Activated effector memory CD4-positive, alpha-beta T cell treated with anti-CD3 and anti-CD28 coated beads, Interleukin-2, amount 50 U/mL, for 16 hours (primary cell): ENCODE measurements at places on chromosomes 11 and 22.

DNA sequence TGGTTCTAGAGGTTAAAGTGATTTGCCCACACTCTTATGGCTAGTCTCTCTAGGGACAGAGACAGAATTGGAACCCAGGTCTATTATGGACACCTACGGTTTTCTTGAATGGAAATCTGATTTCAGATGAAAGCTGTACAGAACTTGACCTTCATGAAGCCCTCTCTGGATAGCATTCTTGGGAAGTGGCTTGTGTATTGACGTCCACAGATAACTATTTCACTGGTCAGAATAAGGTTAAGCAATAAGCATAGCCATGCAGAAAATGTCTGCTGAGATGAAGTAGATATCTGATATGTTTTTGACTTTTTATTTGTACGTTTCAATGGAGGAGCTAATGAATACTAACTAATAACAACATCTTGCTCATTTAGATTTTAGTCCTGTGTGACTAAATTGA is 1.1 kb downstream of the TLCD5 start:
- DNase-seq: no peak

DNA sequence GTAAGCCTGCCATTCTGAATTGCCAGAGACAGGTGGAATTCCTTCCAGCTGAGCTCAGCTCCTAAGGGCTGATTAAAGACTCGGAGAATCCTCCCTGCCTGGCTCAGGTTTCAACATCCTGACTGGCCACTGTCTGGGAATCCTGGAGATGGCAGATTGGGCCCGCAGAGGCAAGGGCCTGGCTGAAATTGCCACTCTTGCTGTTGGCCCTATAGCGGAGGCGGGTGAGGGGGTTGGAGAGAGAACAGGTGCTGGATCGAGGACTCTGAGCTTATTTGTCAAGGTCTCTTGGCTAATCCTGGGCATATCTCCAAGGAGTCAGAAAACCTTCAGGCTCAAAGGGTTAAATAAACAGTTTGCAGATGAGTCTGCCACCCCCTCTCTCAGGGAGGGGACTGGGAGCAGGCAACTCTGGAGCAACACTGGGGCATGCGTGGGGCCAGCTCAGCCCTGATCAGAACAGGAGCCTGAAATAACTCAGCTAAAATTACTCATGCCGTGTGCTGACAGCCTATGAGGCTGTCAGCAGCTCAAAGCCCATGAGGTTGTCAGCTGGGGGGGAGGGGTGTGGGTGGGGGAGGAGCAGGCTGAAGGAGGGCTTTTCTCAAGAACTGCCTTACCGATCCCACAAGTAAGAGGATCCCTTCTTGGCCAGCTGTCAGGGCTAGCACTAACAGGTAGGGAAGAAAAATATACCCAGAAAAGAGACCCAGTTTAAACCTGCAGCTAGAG is 14.7 kb upstream of the MFRP start:
- no peak for DNase-seq

DNA sequence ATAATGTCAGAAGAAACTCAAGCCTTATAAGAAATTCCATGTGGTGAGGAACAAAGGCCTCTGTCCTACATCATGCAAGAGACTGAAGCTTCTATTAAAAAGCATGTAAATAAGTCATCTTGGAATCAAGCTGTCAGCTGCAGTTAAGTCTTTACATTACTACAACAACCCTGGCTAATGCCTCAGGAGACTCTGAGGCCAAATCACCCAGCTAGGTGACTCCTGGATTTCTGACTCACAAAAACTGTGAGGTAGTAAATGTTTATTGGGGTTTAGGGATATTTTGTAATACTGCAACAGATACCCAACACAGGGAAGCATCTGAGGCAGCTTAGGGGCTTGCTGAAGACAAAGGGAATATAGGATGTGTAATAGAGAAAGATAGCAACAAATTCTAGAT is 89.6 kb downstream of the C11orf87 start:
- DNase-seq: no peak

- DNase-seq: peak; percentile 67
These were observed at the start of gene BTG4 for GRCh38 chr11:111512296-111513239. TSS of gene BTG4 (minus strand) at chr11:111512386. CDS start at chr11:111498776, 13,610 bp downstream.

GRCh38 chr11:58919561-58919960 is 19.7 kb upstream of the GLYATL1 start:
- DNase-seq: no peak

- no peak for DNase-seq
These were observed 58.3 kb upstream of the TOP3B start for GRCh38 chr22:22040908-22041307.

DNA sequence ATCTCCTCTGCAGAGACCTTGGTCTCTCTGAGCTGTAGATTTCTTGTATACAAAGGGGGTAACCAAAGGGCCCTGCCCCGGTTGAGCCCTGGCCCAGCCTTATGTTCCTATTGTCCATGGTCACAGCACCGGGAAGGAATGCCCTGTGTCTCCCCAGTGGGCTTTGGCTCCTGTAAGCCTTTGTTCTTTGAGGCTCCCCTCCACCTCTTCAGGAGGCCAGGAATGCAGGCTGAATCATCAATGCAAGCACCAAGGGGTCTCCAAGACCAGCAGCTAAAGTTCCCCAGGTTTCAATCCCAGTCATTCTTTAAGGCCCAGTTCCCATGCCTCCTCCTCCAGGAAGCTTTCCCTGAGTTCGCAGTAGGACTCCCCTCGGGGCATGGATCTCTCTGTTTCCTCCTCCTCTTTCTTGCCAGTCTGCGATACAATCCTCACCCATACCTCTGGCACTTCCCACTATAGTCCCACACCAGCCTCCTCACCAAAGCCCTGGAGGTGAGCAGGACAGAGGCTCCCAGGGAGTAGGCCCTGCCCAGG is 29.2 kb upstream of the KLHL35 start:
- DNase-seq: no peak

DNA sequence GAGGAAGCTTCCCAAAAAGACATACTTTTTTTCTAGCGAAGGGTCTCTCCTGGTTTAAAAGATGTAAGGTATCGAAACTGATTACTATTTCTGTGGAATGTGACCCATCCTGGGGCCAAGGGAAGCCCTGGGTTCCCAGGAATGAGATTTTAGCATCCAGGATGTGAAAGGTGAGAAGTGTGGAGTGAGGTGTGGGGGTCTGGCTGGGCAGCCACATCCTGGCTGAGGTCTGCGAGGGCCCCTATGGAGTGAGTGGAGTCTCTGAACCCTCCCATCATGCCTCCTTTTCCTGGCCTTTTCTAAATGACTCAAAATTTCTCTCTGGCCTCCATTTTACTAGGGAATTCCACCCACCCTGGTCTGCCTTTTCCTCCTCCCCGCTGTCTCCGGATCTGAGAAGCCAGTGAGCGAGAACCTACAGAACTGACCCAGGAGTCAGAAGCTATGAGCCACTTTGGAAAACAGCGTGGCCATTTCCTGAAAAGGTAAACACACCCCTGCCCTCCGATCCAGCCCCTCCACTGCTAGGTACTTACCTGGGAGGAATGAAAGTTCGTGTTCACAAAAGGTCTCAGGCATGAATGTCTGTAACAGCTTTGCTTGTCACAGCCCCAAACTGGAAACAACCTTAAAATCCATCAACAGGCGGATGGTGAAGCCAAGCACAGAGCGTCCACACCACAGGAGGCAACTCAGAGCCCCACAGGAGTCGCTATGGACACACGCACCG is 27.7 kb upstream of the SHANK2 start:
- DNase-seq: peak; percentile 19

DNA sequence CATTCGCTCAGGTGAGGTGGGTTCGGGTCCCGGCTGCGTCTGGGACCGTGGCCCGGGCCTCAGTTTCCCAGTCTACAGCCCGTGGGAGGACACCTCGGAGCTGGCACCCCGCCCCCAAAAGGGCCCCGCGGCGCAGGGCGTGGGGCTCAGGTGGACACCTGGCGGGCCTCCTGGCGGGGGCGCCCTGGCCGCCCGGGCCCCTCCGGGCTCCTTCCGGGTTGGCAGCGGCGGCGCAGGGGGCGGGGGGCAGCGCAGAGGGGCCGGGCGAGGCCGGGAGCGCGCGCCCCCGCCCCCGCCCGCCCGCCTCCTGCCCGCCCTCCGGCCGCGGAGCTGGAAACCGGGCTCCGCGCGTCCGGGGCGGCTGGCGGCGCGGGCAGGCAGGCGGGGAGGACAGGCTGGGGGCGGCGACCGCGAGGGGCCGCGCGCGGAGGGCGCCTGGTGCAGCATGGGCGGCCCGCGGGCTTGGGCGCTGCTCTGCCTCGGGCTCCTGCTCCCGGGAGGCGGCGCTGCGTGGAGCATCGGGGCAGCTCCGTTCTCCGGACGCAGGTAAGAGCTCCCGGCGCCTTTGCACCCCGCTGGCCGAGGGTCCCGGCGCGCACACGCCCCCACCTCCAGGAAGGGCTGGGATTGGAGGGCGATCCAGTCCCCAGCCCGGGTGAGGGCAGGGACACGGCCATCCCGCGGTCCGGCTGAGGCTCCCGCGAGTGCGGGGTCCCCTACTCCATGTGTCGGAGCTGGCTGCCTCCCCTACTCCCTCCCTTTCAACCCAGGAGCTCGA is at the start of gene EMID1:
EMID1 (plus strand) TSS at position 303 of the 778 bp plus-strand sequence; CDS start at position 446, 143 bp downstream.
- peak; percentile 70 for DNase-seq
